Osteoblast (primary cell): ENCODE measurements at places on chromosomes 4 and X. TPM values are rescaled to one million over a fixed set of nuclear protein-coding genes. Genes with fewer than 3 reads are reported as not detected.

Gene USP17L18
- total RNA-seq = not detected in 2 replicates

Gene FBXW7
- total RNA-seq = 74.9 and 76.3 TPM in 2 replicates

Gene CXCL5
- total RNA-seq = under 0.01 TPM in 1 of 2 replicates, not detected in the other

Gene CEP135
- total RNA-seq = 10.1 and 10.3 TPM in 2 replicates

Gene TRIM60
- total RNA-seq = not detected in 2 replicates

Gene S100G
- not detected in 2 replicates for total RNA-seq

Gene NOX1
- total RNA-seq = not detected in 2 replicates

Gene FRMPD4
- total RNA-seq = 1.2 and 1.8 TPM in 2 replicates

Gene DTHD1
- not detected in 2 replicates for total RNA-seq

Gene GUCY1A1
- 0.29 TPM in 1 of 2 replicates, not detected in the other for total RNA-seq

Gene TMEM35A
- 1.1 and 1.5 TPM in 2 replicates for total RNA-seq

Gene F9
- not detected in 2 replicates for total RNA-seq

Gene TMSB15C
- total RNA-seq = 3.2 and 3.3 TPM in 2 replicates

Gene REELD1
- not detected in 2 replicates for total RNA-seq

Gene ABRAXAS1
- total RNA-seq = 17.4 and 23.3 TPM in 2 replicates

Gene MAGEB17
- not detected in 2 replicates for total RNA-seq
